ENCODE measurements at places on chromosomes 2 and 18. TPM values are rescaled to one million over a fixed set of nuclear protein-coding genes. Genes with fewer than 3 reads are reported as not detected.

GRCh38 chr2:238445409-238446190 lies 18.9 kb downstream of the ASB1 start:
- H3K4me3 ChIP-seq: no peak overlapping the region
- no peaks in the 10 kb centered on the region for H3K27me3 ChIP-seq
- H3K36me3 ChIP-seq: peaks cover 3% of the 10 kb centered on the region
- H3K27ac ChIP-seq: no peak overlapping the region

- no peaks in the 10 kb centered on the region for H3K36me3 ChIP-seq
- no peak overlapping the region for H3K27ac ChIP-seq
- H3K4me3 ChIP-seq: no peak overlapping the region
- no peak for DNase-seq
Observed at GRCh38 chr2:207921606-207922005, 103.7 kb downstream of the PLEKHM3 start.

DNA sequence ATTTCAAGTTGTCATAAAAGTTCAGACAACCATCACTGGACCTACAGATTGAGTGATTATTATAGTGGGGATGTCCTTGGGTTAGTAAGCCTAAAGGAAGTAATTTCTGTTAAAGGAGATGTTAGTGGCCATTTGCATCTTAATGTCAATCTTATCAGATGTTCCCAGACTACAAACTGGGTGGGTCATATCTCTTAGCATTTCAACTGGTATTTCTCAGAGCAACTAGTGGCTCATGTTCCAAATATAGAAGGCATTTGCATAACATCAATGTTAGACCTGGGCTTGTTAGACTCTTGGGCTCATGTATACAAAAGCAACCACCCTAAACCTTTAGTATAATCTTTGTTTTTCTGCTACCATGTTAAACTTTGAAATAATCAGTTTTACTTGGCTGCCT lies 17.9 kb downstream of the PLEKHA3 start:
- no peak overlapping the region for H3K27ac ChIP-seq
- H3K4me1 ChIP-seq: peaks cover 4% of the 10 kb centered on the region
- no peak overlapping the region for H3K4me3 ChIP-seq
- H3K27me3 ChIP-seq: no peaks in the 10 kb centered on the region
- DNase-seq: no peak
- no peaks in the 10 kb centered on the region for H3K36me3 ChIP-seq

DNA sequence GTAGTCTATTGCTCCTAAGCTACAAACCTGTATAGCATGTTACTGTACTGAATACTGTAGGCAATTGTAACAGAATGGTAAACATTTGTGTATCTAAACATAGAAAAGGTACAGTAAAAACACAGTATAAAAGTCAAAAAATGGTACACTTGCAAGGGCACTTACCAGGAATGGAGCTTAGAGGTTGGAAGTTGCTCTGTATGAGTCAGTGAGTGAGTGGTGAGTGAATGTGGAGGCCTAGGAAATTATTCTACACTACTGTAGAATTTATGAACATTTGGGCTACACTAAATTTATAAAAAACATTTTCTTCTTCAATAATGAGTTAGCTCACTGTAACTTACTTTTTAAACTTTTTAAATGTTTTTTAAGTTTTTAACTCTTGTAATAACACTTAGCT lies 19.0 kb downstream of the NABP1 start:
- H3K4me1 ChIP-seq: peaks cover 7% of the 10 kb centered on the region
- no peaks in the 10 kb centered on the region for H3K27me3 ChIP-seq
- no peaks in the 10 kb centered on the region for H3K36me3 ChIP-seq
- H3K4me3 ChIP-seq: no peak overlapping the region
- no peak for DNase-seq

DNA sequence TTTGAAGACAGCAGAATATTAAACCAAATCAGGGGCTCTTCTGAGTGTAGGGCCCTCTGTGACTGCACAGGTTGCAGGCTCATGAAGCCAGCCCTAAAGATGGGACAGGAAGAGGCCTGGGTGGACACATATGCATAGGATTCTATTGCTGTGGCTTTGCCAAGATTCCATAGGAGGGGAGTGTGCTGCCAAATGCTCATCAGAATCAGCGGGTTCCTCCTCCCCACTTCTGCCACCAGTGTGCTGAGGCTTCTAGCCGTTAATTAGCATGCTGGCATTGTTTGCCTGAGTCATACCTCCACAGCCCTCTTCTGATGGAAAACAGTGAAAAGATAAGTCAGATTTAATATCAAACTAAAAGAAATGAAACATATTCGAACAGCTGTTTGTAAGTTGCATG lies 103.9 kb upstream of the TMEFF2 start:
- H3K27me3 ChIP-seq: no peaks in the 10 kb centered on the region
- H3K36me3 ChIP-seq: no peaks in the 10 kb centered on the region
- no peak overlapping the region for H3K27ac ChIP-seq
- H3K4me3 ChIP-seq: no peak overlapping the region

GRCh38 chr2:164155558-164155957 lies 419.8 kb upstream of the FIGN start:
- H3K27ac ChIP-seq: no peak overlapping the region
- H3K4me3 ChIP-seq: no peak overlapping the region
- H3K4me1 ChIP-seq: no peaks in the 10 kb centered on the region

GRCh38 chr2:8541636-8542035 lies 140.2 kb upstream of the ID2 start:
- no peak overlapping the region for H3K4me3 ChIP-seq
- H3K36me3 ChIP-seq: no peaks in the 10 kb centered on the region
- H3K4me1 ChIP-seq: peaks cover 6% of the 10 kb centered on the region
- no peak for DNase-seq
- H3K27me3 ChIP-seq: no peaks in the 10 kb centered on the region

- H3K27ac ChIP-seq: no peak overlapping the region
- H3K4me1 ChIP-seq: peaks cover 19% of the 10 kb centered on the region
- H3K27me3 ChIP-seq: no peaks in the 10 kb centered on the region
- DNase-seq: no peak
- H3K4me3 ChIP-seq: no peak overlapping the region
Observed at GRCh38 chr2:169796441-169796840, 2.2 kb upstream of the SSB start.

DNA sequence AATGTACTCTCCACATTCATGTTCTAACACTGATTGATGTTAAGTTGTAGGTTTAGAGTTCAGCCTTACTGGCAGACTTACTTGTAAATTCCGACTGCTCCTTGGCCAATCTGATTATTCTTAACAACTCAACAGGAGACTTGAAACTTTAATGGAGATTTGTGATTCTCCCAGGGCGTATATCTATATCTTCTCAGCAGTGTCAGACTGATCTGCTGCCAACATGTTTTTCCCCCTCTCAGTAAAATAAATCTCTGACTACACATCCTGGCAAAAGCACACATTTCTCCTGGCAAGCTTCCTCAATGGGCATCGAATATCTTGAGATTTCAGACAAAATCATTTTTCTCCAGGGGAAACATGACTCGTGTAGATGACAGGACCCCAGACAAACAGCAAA lies 1041.2 kb downstream of the DPP10 start:
- no peaks in the 10 kb centered on the region for H3K36me3 ChIP-seq
- no peak overlapping the region for H3K27ac ChIP-seq
- no peak for DNase-seq
- H3K27me3 ChIP-seq: no peaks in the 10 kb centered on the region
- H3K4me1 ChIP-seq: no peaks in the 10 kb centered on the region

GRCh38 chr2:203441463-203441862 lies 93.6 kb downstream of the RAPH1 start:
- DNase-seq: no peak
- H3K36me3 ChIP-seq: peaks cover 40% of the 10 kb centered on the region

GRCh38 chr2:241202268-241202585 lies 13.8 kb downstream of the ANO7 start:
- H3K4me1 ChIP-seq: no peaks in the 10 kb centered on the region
- no peaks in the 10 kb centered on the region for H3K36me3 ChIP-seq
- no peak overlapping the region for H3K4me3 ChIP-seq
- no peaks in the 10 kb centered on the region for H3K27me3 ChIP-seq
- DNase-seq: no peak
- no peak overlapping the region for H3K27ac ChIP-seq

DNA sequence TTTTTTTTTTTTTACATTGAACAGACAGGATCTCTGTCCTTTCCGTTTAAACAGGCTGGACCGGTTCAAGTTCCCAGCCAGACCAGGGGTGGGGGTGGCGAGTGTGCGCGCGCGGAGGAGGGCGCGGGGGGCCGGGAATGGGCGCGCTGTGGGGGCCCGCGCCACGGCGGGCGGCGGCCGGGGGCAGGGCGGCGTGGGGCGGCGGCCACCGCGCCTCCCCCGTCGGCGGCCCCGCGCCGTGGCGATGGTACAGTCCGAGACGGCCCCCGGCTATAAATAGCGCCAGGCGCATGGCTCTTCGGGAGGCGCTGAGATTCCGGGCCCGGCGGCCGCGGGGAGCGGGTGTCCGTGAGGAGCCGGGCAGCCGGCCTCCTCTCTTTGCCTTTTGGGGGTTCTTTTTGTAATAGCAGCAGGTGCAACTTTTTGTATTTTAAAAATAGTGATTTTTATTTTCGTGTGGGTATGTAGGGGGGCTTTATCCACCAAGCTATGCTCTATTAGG lies 430 bp upstream of the CELF4 start:
- no peaks in the 10 kb centered on the region for H3K36me3 ChIP-seq
- no peak overlapping the region for H3K27ac ChIP-seq
- peaks cover 10% of the 10 kb centered on the region for H3K4me1 ChIP-seq
- peak overlapping the region; percentile 92 for H3K4me3 ChIP-seq

GRCh38 chr2:233352141-233352842 lies 2.0 kb upstream of the DGKD start:
- peaks cover 36% of the 10 kb centered on the region for H3K4me1 ChIP-seq
- H3K27me3 ChIP-seq: no peaks in the 10 kb centered on the region
- no peak for DNase-seq
- no peak overlapping the region for H3K27ac ChIP-seq
- no peak overlapping the region for H3K4me3 ChIP-seq
- H3K36me3 ChIP-seq: no peaks in the 10 kb centered on the region

GRCh38 chr2:5495586-5495985 lies 196.6 kb upstream of the SOX11 start:
- no peaks in the 10 kb centered on the region for H3K27me3 ChIP-seq
- H3K36me3 ChIP-seq: no peaks in the 10 kb centered on the region
- DNase-seq: no peak
- H3K4me1 ChIP-seq: no peaks in the 10 kb centered on the region

GRCh38 chr2:189086710-189087109 lies 92.9 kb downstream of the COL5A2 start:
- peaks cover 16% of the 10 kb centered on the region for H3K4me1 ChIP-seq
- H3K36me3 ChIP-seq: no peaks in the 10 kb centered on the region
- no peaks in the 10 kb centered on the region for H3K27me3 ChIP-seq

- H3K36me3 ChIP-seq: no peaks in the 10 kb centered on the region
- no peak for DNase-seq
- no peaks in the 10 kb centered on the region for H3K27me3 ChIP-seq
- H3K27ac ChIP-seq: no peak overlapping the region
Observed at GRCh38 chr2:127770973-127771735, 39.8 kb downstream of the WDR33 start.

GRCh38 chr2:162677476-162677875 lies 161.1 kb downstream of the KCNH7 start:
- no peak for DNase-seq
- no peaks in the 10 kb centered on the region for H3K4me1 ChIP-seq
- no peak overlapping the region for H3K4me3 ChIP-seq
- H3K27ac ChIP-seq: no peak overlapping the region
- no peaks in the 10 kb centered on the region for H3K36me3 ChIP-seq

DNA sequence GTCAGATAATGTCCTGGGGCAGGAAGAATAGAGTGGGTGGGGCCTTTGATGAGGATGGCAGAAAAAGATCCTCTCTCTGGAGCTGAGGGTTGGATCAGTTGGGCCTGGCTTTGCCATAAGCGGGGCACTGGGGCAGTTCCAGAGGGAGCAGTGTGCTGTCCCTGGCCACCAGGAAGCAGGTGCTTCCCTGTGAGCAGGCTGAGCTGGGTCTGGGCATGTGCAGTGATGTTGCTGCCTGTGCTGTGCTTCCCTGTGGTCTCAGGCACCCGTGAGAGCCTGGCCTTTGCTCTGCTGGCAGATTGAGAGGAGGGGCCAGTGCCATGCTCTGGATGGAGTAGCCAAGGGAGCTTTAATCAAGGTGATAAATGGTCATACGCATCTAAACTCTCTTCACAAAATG lies 14.6 kb upstream of the NPPC start:
- H3K36me3 ChIP-seq: no peaks in the 10 kb centered on the region
- H3K27ac ChIP-seq: no peak overlapping the region
- no peaks in the 10 kb centered on the region for H3K4me1 ChIP-seq
- no peak overlapping the region for H3K4me3 ChIP-seq
- H3K27me3 ChIP-seq: no peaks in the 10 kb centered on the region

DNA sequence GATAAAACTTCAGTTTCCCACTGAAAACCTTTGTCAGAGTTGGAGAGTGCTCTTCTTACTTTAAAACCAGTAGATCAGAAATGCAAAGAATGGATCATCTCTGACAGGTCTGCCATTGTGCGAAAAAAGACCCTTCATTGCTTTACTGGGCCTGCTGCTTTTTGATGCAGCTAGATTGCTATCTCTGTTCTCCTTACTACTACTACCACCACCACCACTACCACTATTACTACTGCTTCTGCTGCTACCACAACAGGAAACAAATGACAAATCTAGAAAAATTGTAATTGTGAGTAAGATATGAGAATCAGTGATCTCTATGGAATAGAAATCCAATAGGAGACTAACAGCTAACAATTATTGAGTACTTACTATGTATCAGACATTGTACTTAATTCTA lies 85.8 kb downstream of the PKP4 start:
- no peaks in the 10 kb centered on the region for H3K27me3 ChIP-seq
- peaks cover 7% of the 10 kb centered on the region for H3K4me1 ChIP-seq
- H3K4me3 ChIP-seq: no peak overlapping the region

GRCh38 chr2:182432051-182432450 lies 5.2 kb upstream of the PDE1A start:
- no peak overlapping the region for H3K4me3 ChIP-seq
- H3K4me1 ChIP-seq: no peaks in the 10 kb centered on the region
- no peak overlapping the region for H3K27ac ChIP-seq
- H3K27me3 ChIP-seq: no peaks in the 10 kb centered on the region
- no peaks in the 10 kb centered on the region for H3K36me3 ChIP-seq
- no peak for DNase-seq

- H3K4me3 ChIP-seq: peak overlapping the region; percentile 9
- H3K4me1 ChIP-seq: peaks cover 27% of the 10 kb centered on the region
- H3K36me3 ChIP-seq: no peaks in the 10 kb centered on the region
Observed at GRCh38 chr2:40279001-40279400, 172.9 kb downstream of the SLC8A1 start.

DNA sequence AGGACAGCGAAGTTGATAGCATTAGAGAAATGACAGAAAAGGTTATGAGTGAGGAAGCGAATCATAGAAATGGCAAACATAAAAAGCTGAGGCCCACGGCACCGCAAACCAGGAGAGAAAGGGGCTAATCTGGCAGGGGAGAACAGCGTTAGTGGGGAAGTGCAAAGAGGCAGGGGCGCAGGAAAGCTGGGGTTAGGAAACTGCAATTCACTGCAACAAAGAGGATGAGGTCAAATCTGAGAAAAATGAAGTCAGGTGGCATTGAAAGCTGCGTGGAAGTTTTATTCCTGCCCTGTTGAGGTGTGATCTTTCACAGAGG lies 653 bp upstream of the ABI2 start:
- H3K27me3 ChIP-seq: no peaks in the 10 kb centered on the region
- H3K36me3 ChIP-seq: no peaks in the 10 kb centered on the region
- H3K4me1 ChIP-seq: peaks cover 6% of the 10 kb centered on the region
- H3K4me3 ChIP-seq: peak overlapping the region; percentile 95
- DNase-seq: no peak
- H3K27ac ChIP-seq: peak overlapping the region; percentile 73

CD8A gene
- 0.32 TPM for total RNA-seq

LIMS3 gene
- total RNA-seq: 23.0 TPM

ALPG gene
- total RNA-seq: not detected

SPDYA gene
- total RNA-seq: 0.31 TPM

NPAS2 gene
- 48.2 TPM for total RNA-seq

PARD6G gene
- total RNA-seq: 0.56 TPM

TPRKB gene
- total RNA-seq: 90.1 TPM

C2orf80 gene
- total RNA-seq: not detected

PDE11A gene
- 4.5 TPM for total RNA-seq

FAP gene
- total RNA-seq: 10.1 TPM

NGEF gene
- not detected for total RNA-seq

SNORC gene
- total RNA-seq: 1.7 TPM

MALL gene
- 2.1 TPM for total RNA-seq

ZBTB7C gene
- 0.53 TPM for total RNA-seq

ANKRD23 gene
- total RNA-seq: 813 TPM

Measured in gastrocnemius medialis (tissue), 4 donors.